Left hindlimb (tissue), 1 donor: ENCODE measurements at places on chromosomes 1 and 21.

DNA sequence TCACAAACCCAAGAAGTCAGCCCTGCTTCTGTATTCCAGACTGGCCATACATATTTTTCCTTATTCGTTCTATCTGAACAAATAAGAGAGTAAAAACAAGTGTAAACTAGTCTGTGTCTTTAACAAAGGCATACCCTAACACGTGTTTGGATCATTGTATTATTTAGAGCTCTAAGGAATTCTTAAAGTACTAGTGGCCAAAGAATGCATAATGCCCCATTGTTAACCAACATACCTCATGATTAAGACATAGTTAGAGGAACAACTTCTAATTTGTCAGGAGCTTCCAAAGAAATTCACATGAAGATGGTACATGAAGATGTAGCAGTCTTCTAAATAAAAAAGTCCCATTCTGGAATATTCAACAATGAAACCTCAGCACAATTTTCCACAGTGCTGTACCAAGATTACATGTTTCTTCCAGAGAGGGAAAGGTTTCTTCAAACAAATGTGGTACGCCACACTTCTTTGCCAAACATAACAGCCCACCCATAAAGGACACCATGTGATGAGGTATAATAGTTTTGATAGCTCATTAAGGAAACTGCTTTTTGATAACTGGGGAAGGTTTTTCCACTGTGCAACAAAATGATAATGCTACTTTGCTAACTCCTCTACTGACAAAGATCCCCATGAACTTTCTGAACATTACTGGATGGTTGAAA is 5.0 kb downstream of the PALMD start:
- no peak for DNase-seq

GRCh38 chr1:32240140-32240951 is 6.7 kb upstream of the FAM167B start:
- DNase-seq: peak; percentile 83

- DNase-seq: no peak
Observed at GRCh38 chr1:90795431-90795830, 78.3 kb upstream of the BARHL2 start.

DNA sequence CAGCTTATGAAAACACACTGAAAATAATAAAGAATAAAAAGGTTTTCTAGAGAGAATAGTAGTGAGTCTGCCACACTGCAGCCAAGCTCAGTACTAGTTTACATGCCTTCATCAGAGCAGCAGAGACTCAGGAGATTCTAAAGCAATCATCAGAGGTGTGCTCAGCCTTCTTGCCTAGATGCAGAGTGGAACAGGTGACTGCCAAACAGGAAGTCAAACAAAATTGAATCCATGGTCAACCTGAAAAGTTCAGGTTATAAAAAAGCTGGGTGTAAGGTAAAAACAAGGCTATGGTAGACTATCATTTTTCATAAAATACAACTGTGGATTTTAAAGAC is 165.3 kb upstream of the C1orf105 start:
- DNase-seq: no peak

GRCh38 chr1:167701510-167701909 is 20.3 kb upstream of the MPZL1 start:
- DNase-seq: no peak

- DNase-seq: no peak
Observed at GRCh38 chr21:42760951-42761751, 107.7 kb downstream of the PDE9A start.

DNA sequence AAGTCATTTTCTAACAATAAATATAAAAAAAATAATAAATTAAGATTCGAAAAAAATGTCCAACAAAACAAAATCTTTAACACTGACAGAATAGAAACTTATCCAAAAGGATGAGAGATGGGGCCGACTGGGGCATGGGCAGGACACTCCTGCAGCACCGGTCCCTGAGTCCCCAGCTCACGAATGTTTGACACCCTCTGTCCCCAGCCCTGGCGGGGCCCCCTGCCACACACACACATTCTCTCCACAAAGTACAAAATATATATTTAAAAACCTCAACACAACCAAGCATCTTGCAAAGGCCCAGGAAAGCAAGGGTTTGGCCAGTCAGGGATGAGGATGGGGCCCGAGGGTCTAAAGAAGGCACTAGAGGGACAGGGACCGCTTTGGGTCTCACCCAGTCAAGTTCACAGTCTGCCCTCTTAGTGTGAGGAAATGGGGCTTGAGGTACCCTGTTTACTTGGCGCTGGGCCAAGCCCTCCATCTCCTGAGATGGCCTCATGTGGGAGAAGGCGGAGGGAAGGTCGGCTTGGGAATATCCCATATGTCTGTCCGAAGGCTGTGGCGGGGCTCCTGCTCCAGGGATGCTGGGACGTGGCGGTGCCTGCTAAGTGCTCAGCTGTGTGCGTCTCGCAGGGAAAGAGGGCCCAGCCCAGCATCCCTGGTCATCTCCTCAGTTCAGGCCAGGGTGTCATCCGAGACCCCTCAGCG is 31.3 kb downstream of the EPHA2 start:
- peak; percentile 22 for DNase-seq

DNA sequence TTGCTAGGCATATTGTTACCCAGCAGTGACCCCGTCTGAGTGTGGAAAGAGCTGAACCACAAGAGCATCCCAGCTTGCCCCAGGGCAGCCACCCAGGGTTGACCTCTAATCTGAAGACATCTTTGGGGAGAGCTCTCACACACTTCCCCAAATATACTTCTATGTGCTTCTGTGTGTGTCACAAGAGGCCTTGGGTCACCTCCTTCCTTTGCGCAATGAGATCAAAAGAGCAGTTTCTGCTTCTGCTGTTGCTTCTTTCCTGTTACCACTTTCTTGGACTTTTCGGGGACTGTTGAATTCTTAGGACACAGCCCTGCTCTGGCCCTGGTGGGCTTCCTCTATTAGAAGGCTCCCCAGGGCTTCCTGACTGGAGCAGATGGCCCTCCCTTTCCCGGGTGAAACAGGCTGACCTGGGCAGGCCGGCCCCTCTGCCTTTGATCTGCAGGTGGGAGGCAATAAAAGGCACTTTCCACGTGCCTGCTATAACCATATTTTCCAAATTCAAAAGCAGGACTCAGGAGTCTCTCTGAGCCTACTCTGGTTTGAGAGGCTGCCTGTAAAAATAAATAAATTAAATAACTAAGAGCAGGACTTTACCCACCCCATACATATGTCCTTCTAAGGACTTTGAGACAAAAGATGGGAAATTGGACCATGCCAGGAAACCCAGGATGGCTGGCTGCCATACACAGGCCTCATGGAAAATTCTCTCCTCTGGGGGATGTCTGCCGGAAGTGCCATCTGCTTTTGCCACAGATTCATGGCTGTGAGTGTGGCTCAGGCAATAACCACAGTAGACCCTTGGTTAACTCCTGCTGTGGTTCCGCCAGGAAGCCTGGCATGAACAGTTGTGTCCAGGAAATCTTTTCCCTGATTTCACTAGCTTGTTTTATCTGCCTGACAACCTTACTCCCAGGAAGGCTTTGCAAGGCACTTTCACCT is 28.3 kb upstream of the RCSD1 start:
- peak; percentile 60 for DNase-seq

DNA sequence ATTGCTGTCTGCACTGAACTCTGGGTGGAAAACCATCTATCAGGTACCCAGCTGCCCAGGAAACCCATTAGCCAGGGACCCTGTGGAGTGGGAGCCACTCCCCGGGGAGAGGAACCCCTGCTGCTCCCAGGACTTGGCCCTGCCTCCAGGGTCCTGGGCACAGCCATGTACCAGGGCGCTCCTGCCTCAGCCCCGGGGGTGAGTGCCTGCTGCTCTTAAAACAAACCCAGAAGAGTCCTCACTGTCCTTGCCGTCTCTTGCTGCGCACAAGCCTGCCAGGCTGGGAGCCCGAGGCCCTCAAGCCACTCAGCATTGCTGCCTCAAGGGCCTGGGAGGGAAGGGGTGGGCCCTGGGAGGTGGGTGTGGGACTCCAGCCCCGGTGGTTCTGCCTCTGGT is 3.4 kb upstream of the SLC25A34 start:
- no peak for DNase-seq

DNA sequence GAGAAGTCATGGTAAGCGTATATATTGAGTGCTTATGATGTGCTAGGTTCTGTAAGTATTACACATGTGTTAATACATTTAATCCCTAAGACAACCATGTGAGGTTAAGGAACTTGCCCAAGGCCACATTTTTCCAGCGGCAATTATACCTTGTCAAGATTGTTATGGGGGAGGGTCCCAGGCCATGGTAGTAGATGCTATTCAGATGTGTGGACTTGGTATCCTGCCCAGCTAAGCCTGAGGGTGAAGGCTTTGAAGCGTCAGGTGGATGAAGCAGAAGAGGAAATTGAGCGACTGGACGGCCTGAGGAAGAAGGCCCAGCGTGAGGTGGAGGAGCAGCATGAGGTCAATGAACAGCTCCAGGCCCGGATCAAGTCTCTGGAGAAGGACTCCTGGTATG is 3.6 kb upstream of the TUFT1 start:
- no peak for DNase-seq

GRCh38 chr1:19809044-19809750 is 5.9 kb downstream of the RNF186 start:
- DNase-seq: no peak

GRCh38 chr21:40905251-40905650 is 58.3 kb upstream of the DSCAM start:
- no peak for DNase-seq

DNA sequence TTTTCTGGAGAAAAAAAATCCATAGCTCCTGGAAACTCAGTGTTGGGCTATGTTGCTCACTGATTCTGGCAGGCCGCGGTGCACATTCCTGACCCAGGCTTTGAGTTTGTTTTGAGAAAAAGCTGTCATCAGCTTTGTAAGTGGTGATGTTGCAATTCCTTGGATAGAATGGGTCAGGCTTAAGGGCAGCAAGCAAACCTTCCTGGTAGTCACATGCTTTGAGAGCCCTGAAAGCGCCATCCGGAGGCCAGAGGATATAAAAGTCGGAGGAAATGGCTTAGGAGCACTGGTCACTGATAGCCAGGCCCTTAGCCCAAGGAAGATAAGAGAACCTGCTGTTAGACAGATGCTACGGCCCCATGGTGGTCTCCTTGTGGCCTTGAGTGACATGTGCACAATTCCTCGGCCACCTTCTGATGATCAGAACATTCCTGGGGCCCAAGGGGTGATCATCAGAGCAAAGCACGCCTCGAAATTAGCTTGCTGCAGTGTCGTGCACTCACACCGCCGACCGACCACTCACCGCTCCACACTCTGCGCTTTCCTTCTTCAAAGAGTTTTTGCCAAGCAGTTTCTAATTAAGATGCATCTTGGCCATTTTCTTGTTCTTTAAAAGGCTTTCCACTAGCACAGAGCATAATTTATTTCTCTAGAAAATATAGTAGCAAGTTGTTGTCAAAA is 78.6 kb downstream of the MAN1C1 start:
- DNase-seq: no peak

DNA sequence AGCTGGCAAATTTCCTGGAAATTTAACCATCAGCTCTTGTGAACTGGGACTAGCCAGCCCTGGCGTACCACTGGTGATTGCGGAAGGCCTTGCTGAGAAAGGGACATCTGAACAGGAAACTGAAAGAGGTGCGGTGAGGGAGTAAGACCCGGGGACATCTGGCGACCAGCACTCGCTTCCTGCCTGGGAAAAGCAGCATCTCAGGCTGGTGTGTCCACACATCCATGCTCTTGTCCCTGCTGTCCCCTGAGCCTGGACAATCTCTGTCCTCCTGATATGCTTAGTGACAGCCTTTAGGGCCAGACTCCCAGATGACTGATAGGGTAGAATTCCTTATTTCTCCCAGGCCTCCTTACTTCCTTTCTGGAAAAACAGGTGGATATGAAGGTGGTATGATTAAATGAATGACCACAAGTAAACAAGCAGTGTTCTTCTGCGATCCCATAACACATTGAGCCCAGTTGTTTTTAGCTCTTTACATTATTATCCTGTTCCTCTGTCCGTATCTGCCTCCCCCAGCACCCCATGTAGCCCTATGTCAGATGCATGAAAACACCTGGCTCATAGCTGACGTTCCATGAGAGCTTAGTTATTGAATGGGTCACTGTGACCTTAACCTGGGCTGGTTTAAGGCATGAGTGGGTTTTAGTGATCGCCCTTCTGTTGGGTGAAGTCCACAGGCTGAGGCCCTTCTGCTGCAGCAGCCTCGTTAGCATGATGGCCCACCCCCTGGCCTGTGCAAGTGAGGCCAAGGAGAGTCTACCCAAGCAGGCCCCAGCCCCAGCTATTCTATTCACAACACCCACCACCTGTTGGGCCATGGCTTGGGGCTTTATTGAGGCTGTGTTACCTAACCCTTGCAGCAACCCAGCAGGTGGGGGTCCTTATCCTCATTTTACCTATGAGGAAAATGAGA is 76.1 kb upstream of the GADD45A start:
- DNase-seq: no peak

DNA sequence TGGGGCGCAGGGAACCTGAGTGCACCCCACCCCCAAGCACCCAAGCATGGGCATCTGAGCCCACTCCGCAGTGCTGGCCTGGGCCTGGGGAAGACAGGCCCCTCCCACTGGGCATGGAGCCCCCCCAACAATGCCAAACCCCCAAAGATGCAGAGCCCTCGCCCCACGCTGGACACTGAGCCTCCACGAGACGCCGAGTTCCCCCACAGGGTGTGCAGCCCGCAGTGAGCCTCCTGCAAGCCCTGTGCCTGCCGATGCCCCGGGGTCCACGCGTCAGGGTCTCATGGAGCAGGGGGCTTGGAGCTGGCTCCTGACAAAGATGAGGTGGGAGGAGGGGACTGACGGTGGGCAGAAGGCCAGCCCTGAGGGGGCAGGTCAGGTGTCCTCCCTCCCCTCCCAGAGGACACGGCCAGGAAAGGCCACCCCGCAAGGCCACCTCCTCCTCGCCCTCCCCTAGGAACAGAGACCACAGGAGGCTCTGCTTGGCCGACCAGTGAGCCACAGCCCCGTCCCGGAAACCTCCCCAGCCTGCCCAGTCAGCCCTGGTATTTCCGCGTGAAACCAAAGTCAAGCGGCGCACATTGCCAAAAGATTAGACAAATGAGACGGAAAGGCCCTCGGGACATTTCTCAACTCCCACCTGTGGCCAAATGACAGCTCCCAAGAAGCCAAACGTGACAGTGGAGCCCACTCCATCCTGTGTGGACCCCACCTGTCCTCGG is 33.4 kb downstream of the MEGF6 start:
- no peak for DNase-seq

GRCh38 chr1:182069028-182069466 is 7.5 kb upstream of the ZNF648 start:
- peak; percentile 73 for DNase-seq

DNA sequence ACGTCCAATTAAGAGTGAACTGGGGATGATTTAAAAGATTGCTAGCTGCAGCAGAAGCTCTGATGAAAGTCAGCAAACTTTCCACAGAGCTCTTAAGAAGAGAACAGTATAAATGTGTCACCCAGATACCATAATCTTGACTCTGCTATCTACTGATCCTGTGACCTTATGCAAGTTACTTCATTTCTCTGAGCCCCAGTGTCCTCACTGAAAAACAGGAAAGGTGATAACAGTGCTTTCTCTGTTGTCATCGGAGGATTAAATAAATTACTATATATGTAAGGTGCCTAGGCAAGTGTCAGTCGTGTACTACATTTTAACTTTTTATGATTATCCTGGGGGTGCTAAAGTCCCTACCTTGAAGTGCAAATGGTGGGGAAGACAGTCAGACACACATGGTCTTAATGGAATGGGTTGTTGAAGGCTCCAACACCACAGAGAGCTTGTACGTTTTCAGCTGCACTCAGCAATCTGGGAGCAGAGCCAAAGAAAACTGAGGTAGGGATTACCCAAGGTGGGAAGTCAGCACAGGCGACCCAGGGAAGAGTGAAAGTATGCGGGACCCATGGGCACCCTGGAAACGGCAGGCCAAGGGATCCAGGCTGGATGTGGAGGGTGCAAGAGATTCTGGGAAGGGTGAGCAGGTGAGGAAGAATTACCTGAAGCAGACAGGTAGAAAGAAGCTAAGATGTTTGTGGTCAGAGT is 82.8 kb downstream of the DTL start:
- no peak for DNase-seq
